Right renal pelvis (tissue), 4 donors: ENCODE measurements at places on chromosomes 13 and 19. TPM values are rescaled to one million over a fixed set of nuclear protein-coding genes. Genes with fewer than 3 reads are reported as not detected.

TMIGD2 gene
- 0.44 TPM for polyA plus RNA-seq

GRCh38 chr13:42551611-42552010 lies 22.3 kb upstream of the TNFSF11 start:
- no peak for DNase-seq

- no peak for DNase-seq
These were observed 26.4 kb downstream of the C13orf46 start for GRCh38 chr13:113947311-113948033.

- no peak for DNase-seq
These were observed 130.8 kb upstream of the MCF2L start for GRCh38 chr13:112838038-112838841.

DNA sequence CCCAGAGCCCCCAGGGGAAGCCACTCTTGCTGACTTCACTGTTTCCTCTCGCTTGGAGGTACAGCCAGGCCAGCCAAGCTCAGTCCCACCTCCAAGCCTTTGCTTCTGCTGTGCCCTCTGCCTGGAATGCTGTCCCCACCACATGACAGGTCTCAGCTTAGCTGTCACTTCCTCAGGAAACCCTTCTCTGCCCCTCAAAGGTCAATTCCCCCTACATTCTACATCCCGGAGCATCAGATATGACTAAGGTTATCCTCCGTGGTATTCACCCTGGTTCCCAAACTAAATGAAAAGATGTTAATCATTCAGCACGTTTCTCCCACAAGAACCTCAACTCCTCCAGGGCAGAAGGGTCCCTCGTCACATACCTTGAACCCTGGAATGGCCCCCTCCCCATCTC lies 53.5 kb downstream of the PTPRS start:
- no peak for DNase-seq

GRCh38 chr19:30704771-30705330 lies 332.7 kb downstream of the ZNF536 start:
- DNase-seq = no peak
